ENCODE measurements at places on chromosomes 13 and 19.

GRCh38 chr13:46726347-46726746 is 70.6 kb downstream of the ESD start:
- DNase-seq, result no peak

DNA sequence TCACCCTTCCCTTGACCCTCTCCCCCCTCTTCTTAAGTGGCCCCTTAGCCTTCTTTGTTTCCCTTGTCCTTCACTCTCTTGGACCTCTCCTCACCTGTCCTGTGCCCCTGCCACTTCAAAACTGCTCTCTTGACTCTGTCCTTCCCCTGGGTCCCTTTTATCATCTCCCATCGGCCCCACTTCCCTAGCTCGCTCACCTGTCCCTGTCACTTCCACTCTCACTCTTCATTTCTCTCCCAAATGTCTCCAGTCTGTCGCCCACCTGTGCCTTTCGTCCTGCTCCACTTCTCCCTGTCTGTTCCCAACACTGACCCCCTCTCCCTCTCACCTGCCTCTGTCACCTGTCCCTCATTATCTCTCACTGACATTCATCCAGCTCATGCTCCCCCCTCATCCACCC is 699 bp downstream of the IFNL1 start:
- no peak for DNase-seq

- no peak for DNase-seq
Observed at GRCh38 chr13:109165417-109165904, 536.0 kb downstream of the MYO16 start.

- DNase-seq, result no peak
Observed at GRCh38 chr13:95559100-95559499, 6.6 kb downstream of the CLDN10 start.

DNA sequence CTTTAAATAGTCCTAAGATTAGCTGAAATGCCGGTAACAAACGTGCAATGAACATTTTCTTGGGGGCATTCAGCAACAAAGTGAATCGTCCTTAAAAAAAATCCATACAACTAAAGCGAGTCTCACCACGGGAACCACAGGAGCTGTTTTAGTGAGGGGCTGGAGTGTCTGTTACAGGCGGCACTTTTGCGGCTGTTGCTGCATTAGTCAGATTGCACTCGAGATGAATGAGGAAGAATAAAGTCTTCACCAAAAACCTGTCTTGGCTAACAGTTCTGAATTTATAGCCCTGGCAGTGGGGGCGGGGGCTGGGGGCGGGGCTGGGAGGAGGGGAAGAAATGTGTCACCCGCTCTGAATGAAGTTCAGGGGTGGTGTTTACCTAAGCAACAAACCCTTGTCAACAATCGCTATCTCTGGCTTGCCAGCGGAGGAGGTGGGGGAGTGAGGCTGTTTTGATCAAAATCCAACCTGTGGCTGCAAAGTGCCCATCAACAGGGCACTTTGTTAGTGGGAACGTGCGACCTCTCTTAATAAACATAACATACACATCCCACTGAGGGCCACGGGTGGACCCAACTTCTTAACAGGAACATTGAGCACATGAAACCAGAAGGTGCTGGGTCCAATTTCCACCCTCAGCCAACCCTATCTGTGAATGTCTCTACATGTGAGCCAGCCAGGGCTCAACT is 44.5 kb downstream of the RFX2 start:
- no peak for DNase-seq

DNA sequence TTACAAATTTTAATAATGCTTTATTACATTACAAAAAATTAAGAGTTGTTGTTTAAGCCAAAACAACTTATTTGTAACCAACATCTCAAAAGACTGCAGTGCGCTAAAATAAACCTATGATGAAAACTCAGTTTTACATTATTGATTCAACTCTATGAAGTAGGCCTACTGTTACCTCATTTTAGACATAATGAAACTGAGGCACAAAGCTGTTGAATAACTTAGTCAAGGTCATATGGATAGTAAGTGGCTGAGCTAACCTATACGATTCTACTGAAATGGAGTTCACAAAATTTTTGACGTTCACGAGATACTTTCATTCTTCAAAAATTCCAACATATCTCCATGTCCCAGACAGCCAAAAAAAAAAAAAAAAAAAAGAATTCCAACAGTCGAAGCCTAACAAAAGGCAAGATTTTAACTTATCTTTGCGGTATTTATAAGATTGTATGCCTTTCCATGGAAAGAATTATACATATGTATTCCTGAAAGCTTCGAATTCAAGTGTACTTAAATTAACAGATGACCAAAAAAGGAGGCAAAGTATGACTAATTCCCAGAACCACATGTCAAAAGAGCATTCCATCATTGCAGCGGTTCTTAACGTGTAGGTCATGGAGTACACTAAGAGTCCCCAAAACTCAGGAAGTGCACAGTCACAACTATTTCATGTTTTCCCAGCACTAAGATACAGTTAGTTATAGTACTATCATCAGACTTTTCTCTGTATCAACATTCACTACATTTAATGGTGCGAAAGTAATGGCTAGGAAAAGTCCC is 69.4 kb downstream of the PSPC1 start:
- no peak for DNase-seq

DNA sequence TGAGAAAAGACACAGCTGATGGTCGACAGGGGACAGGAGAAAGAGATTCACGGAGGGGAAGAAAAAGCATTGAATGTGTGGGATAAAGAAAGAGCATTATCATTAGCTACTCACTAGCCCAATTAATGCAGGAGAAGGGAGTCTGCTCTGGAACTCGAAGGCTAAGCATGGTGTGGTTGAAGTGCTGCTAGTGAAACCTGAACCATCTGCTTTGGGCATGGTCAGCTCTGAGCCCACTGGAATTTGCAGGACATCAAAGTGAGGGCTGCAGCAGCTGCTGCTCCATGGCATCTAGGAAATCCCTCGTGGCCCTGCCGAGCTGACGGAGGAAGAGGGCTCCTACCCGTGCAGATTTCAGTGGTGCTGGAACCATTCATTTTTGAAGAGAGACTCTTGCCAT is 320.3 kb downstream of the ATP8A2 start:
- no peak for DNase-seq

DNA sequence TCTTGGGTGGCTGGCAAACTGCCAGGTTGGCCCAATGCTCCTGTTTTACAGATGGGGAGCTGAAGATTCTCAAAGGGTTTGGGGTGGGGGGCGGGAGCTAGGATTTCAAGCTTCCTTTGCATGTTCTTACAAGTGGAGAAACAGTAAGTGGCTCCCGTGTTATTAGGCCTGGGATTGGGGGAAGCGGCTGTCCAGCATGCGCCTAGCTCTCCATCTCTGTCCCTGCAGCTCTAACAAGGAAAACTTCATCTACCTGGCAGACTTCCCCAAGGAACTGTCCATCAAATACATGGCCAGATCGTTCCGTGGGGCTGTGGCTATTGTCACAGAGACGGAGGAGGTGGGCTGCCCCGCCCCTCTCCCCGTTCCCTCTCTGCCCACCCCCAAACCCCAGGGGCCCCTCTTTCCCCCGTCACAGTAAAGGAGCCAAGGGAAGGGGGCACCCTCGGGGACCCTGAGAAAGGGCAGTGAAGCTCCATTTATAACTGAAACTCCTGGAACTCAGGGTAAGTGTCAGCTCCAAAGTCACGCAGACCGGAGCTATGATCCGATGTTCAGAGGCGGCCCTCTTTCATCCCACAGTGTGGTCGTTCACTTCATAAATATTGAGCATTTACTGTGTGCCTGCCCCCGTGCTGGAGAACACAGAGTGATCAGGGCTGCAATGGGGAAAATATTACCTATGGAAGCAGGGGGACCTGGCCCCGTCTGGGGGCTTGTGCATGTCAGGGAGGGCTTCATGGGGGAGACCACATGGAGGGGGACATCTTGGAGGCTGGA is 14.9 kb upstream of the PSMD8 start:
- DNase-seq, result no peak

GRCh38 chr19:3450796-3451411 is 29.4 kb downstream of the SMIM24 start:
- DNase-seq, result peak; percentile 58

- DNase-seq, result no peak
Observed at GRCh38 chr19:44909775-44910174, 4.2 kb downstream of the APOE start.

DNA sequence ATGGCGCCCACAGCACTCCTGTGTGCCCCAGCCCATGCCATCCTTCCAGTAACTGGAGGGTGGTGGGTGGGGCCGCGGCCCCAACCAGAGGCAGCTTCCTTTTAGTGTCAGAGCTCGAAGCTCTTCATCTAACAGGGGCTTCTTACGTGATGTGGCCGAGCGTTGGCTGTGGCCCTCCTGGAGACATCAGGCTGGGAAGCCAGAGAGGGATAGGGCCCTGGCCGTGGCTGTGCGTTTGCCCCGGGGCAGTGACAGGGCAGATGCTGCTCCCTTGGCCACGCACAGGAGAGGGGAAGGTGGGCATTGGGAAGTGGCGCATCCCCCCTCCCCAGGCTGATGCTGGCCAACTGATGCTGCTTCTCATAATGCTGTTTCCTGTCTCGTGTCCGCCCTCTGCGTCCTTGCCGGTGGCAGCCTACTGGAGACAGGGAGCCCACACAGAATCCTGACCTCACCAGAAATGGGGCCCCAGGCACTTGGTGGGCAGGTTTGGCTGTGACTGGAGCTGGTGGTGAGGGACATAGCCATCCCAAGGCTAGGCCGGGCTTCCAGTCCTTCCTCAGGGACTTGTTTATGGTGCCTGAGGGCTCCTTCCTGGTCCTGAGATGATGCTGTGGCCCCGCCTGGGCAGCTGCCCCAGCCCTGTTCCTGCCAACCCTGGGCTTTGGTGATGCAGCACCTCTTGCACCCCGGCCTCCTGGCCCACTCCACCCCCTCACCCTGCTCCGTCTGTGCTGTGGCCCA is 34.3 kb downstream of the ATP4B start:
- DNase-seq, result no peak

- no peak for DNase-seq
Observed at GRCh38 chr19:50427997-50428425, 4.7 kb upstream of the MYBPC2 start.

DNA sequence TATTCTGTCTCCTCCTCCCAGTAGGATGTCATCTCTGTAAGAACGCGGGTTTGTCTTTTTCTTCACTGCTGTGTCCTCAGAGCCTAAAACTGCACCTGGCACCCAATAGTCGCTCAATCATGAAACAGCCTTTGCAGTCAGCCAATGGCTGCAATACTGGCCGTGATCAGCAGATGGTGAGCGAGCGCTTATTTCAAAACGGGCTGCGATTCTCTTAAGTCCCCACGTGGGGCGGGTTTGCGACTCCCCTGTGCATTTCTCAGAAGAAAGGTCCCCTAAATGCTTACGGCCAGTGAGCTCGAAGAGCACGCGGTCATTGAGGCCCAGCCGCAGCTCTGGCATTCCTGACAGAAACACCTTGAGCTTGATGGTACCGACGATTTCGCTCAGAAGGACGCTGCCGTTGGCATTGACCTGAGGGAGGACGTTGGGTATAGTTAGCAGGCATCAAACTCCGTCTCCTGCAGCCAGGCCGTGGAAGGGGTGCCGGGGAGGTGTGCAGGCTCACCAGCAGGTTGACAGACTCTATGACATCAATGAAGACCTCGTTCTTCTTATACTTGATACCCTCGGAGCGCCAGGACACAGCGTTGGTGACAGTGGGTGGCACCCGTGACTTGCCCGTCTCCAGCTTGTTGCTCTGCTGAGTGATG is 6.0 kb downstream of the AP1M2 start:
- DNase-seq, result peak; percentile 82

GRCh38 chr19:36891768-36892357 is 24.2 kb downstream of the ZNF829 start:
- no peak for DNase-seq

DNA sequence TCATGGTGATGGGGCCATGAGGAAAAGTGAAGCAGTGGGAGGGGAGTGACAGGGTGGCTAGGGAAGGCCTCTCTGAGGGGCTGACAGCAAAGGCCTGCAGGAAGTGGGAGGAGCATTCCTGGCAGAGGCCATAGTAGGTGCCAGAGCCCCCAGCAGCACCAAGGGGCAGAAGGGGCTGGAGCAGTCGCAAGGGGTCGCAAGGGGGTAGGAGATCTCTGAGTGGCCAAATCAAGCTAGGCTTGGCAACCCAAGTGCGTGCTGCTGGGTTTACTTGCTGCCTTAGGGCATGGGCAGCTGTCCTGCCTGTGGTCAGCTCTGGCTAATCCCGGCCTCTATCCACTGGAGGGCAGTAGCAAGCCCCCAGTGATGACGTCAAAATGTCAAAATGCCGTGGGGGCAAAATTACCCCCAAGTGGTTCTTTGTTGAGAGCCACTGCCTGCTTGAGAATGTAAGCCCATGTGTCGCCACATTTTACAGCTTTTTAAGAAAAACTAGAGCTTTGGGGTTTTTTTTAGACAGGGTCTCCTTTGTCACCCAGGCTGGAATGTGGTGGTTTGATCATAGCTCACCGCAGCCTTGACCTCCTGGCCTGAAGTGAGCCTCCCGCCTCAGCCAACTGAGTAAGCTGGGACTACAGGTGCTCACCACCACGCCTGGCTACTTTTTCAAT is 11.8 kb downstream of the CCDC97 start:
- peak; percentile 69 for DNase-seq

GRCh38 chr13:30829145-30829832 is 76.8 kb upstream of the MEDAG start:
- DNase-seq, result no peak
